Suppressor macrophage treated with lipopolysaccharide for 1 hour (primary cell): ENCODE measurements at places on chromosomes 2 and 18.

- DNase-seq, result no peak
These were observed 70.3 kb downstream of the WDR7 start for GRCh38 chr18:56721491-56721890.

GRCh38 chr18:13320096-13320495 is 101.5 kb downstream of the LDLRAD4 start:
- no peak for DNase-seq

DNA sequence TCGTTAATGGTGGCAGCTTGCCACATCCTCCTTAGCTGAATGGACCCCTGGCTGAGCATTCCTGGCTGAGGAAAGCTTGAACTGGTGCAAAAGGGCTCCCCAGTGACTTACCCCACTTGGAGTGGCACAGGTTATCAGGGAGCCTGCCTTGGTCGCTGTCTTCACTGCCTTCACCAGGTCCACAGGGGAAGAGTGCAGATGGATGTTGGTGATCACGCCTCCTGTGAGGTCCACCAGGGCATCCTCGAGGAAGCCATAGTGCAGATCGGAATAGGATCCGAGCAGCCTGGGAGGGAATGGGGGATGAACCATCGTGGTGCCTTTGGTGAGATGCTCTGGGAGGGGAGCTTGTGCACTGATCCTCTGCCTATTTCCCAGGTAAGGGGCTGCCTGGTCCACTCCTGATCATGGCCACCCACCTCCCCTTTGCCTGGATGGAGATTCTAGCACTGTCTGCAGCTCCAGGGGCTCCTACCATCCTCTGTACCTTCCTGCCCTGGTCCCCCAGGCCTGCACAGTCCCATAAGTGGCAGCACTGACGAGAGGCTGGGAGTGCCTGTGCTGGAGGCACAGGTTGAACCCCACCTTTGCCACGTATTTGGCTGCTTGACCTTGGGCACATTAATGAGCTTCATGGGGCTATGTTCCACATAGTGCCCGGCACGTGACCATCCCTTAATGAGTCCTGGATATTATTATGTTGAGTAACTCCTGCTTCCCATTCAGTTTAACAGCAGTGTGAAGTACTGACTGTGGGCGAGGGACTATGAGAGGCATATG is 43.0 kb downstream of the CAPN13 start:
- DNase-seq, result no peak

- DNase-seq, result no peak
These were observed 103.3 kb upstream of the OSR1 start for GRCh38 chr2:19461504-19462255.

GRCh38 chr18:31100436-31101182 is 1.6 kb downstream of the DSC2 start:
- DNase-seq, result no peak

- DNase-seq, result no peak
These were observed 66.5 kb downstream of the PARD3B start for GRCh38 chr2:204611764-204612163.

DNA sequence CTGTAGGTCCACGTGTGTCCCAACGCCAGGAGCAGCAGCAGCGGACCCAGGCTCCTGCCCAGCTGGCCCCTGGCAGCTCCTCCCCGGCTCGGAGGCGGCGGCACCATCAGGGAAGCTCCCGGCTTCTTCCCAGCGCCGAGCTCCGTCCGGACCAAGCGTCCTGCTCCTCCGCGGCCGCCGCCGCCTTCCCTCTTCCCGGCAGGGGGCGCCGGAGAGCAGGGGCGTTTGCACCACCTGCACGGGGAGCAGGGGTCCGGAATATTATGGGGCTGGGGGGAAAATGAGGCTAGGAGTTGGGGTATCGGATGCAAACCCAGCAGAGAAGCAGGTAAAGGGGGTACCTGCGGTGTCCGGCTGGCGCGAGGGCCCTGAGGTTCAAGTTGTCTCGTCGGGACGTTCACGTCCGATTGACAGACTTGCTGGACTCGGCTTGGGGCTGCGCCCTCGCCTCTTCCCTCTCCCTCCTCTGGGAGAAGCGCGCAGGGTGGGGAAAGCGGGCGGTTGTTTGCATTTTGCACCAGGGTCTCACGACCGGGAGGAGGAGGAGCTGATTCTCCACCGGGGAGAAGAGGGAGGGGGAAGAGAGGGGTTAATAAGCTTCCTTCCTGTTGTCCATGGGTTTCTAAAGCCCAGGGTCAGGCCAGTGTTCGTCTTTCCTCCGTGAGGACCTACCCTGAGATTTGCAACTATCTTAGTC is at the start of gene CCBE1:
TSS of gene CCBE1 (minus strand) at position 188 of the 697 bp plus-strand sequence.
- DNase-seq, result peak; percentile 31

- DNase-seq, result no peak
These were observed 19.6 kb upstream of the RPL31 start for GRCh38 chr2:100982431-100982861.

GRCh38 chr2:28247290-28247689 is 145.4 kb upstream of the FOSL2 start:
- no peak for DNase-seq

- DNase-seq, result no peak
These were observed 24.1 kb downstream of the PLCD4 start for GRCh38 chr2:218631837-218632236.

GRCh38 chr2:176240301-176240700 is 28.9 kb upstream of the MTX2 start:
- DNase-seq, result no peak

DNA sequence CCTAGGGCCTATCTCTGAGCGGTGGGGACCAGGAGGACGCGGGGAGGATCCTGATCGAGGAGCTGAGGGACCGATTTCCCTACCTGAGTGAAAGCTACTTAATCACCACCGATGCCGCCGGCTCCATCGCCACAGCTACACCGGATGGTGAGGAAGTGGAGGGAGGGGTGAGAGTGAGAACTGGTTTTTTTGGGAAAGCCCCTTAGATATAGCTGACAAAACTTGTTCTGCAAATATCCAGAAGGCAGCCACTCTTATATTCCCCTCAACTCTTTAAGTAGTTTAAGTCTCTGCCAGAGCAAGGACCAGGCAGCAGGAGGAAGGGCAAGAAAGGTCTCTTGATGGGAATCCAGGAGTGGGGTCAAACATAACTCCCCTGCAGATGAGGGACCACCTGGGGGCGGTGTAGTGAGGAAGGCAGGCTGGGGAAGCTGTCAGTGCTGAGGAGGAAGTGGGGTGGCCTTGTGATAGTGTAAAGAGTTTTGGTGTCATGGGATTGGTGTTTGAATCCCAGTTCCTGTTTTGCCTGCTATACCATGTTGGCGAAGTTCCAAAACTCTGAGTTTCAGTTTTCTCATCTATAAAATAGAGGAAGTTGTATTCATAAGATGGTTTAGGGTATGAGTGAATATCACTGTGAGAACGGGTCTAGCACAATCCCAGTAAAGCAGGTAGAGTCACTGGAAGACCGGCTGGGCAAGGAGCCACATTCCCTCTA is 3.4 kb downstream of the NAGK start:
- DNase-seq, result peak; percentile 98

DNA sequence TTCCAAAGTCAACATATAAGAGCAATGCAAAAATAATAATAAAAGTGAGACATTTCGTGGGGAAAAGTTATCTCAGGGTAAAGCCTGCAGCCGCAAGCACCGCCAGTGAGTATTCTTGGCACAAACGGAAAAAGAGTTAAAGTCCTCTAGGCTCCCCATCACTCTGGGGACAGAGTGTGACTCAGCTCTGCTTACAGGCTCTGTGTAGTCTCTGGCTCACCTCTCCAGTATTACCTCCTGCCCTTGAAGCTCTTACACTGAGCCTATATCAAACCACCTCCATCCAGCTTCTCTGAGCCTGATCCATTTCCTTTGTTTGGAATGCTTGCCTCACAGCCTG is 55.5 kb downstream of the MTHFD2 start:
- DNase-seq, result no peak

GRCh38 chr2:54673501-54673998 is 49.9 kb upstream of the EML6 start:
- DNase-seq, result peak; percentile 71

DNA sequence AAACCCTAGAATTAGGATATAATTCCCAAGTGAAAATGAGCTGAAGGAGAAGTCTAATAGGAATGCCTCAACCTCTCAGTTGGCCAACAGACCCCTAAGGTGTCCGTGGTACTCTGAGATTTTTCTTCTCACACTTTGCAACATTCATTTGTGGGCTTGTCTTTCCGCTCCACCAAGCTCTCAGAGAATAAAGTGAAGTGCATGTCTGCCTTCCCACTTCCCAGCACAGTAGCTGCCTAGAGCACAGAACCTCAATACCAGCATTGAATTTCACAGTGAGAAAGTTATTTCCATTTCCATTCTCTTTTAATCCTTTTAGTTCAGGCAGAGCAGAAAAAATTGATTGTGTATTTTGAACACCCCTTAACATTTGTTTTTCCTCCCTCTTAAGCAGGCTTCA is 451.8 kb downstream of the TGIF1 start:
- no peak for DNase-seq

DNA sequence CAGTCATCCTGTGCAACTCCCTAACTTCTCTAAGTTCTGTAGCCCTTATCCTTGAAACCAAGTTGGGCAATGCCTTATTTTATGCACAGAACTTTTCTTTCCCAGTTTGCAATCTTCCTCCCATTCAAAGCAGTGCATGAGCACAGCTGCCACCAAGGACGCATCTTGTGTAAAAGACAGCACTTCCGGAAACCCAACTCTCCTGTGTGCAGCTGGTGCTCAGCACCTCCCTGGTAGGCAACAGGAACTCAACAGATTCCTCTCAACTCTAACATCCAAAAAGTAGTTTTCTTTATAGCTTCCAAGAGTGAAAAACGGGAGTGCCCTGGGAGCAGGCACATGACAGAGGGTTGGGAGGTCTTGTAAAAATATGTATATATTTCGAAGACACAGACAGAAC is 2.2 kb downstream of the TMEM18 start:
- DNase-seq, result no peak

DNA sequence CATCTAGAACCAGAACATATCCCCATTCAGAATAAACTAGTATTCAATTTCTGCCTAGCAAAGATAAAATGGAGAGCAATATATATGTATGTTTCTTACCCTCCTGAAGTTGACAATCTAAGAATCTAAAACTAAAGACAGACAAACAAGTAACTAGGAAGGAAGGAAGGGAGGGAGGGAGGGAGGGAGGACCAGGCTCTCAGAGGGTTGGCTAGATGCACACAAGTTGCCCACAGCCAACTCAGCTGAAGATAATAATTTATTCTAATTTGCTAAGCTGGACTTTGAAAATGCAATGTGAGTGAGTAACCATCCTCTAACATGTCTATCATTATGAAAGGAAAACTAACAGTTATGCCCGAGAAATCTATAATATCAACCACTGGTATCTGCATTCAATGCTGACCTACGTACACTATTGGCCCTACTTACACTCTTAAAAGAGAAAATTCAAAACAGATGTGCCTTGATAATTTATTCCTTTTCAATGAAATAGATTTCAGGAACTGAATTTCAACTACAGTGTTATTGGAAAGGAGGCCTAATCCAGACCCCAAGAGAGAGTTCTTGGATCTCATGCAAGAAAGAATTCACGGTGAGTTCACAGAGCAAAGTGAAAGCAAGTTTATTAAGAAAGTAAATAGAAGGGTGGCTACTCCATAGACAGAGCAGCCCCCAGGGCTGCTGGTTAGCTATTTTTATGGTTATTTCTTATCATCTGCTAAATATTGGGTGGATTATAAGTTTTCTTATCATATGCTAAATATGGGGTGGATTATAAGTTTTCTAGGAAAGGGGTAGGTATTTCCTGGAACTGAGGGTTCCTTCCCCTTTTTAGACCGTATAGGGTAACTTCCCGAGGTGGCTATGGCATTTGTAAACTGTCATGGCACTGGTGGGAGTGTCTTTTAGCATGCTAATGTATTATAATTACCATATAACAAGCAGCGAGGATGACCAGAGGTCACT is 288.5 kb upstream of the SLC39A10 start:
- DNase-seq, result no peak

DNA sequence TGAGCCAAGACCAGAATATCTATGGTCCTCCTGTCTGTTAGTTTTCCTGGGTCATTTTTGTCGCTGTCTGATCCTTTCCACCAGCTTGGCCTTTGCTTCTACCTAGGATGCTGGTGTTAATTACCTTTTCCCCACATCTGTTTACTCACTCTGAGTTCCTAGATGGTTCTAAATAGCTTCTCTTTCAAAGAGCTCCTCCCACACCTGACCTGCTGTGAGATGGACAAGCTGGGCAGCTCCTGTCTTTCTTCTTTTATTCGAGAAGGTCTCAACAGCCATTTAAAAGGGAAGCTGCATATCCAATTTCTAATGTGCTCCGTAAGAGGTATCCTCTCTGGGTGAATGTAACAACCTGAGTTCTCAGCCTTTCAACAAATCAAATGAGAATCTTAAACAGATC is 156.2 kb downstream of the HRH4 start:
- DNase-seq, result no peak

GRCh38 chr18:69958422-69958821 is 10.7 kb upstream of the CD226 start:
- peak; percentile 8 for DNase-seq

DNA sequence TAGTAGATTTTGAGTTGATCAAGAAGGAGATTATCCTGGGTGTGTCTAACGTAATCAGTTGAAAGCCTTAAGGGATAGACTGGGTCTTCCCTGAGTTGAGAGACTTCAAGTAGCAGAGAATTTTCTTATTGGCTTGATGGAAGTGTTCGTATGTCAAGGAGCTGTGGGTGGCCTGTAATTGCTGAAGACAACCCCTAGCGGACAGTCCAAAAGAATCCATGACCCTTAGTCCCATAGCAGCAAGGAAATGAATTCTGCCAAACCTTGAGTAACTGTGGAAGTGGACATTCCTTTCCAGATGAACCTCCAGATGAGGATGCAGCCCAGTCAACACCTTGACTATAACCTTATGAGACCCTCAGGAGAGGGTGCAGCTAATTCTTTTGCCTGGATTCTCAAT is 786.3 kb downstream of the SOCS6 start:
- no peak for DNase-seq

- no peak for DNase-seq
These were observed 798.5 kb downstream of the TRIB2 start for GRCh38 chr2:13515254-13515653.

DNA sequence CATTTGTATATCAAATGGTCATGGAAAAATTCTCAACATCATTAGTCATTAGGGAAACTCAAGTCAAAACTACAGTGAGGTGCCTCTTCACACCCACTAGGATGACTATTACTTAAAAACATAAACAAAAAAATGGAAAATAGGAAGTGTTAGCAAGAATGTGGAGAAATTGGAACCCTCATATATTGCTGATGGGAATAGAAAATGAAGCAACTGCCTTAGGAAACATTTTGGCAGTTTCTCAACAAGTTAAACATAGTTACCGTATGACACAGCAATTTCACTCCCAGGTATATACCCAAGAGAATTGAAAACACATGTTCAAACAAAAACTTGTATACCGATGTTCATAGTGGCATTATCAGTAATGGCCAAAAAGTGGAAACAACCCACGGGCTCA is 18.1 kb upstream of the CYP26B1 start:
- DNase-seq, result no peak

- DNase-seq, result no peak
These were observed 9.1 kb upstream of the HMSD start for GRCh38 chr18:63940008-63940407.

GRCh38 chr2:238562446-238562845 is 135.7 kb downstream of the ASB1 start:
- no peak for DNase-seq

GRCh38 chr2:136124805-136125204 is 6.9 kb upstream of the CXCR4 start:
- no peak for DNase-seq

- DNase-seq, result no peak
These were observed 167.9 kb upstream of the HNRNPA3 start for GRCh38 chr2:177044671-177045070.
